NCI-H1105 (cell line): ENCODE measurements at places on chromosomes 12 and 14.
A peak's percentile ranks its signal among the peaks of the same experiment; 100 is the strongest.

- no peak for DNase-seq
These were observed 10.9 kb upstream of the ITGB7 start for GRCh38 chr12:53217931-53218307.

GRCh38 chr12:15787778-15788177 lies 1.4 kb downstream of the EPS8 start:
- DNase-seq: no peak

DNA sequence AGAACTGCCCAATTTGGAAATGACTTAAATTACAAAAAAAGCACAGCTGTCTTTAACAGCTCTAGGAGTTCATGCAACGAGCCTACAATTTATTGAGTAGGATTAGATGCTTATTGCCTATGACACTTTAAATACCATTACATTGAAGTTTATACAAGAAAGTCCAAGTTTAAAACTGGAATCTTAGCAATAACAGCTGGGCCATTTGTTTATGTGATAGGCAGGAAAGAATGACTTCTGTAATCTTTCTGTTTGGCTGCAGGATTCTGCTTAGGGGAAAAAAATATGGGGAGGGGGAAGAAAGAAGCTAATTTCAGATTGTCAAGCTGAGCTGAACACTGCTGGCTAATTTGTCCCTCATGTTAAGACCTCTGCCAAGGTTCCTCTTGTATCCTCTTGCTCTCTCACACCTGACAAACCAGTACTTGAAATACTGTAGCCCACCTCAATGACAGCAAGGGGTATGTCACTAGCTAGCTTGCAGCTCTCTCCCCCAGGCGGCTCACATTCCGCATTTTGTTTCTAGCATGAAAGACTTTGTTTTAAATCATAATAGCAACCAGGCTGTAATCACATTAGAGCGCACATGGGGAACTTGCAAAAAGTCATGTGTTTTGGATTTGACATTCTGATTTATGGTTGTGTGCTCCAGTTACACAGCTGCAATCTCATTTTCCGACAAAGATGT lies 384.8 kb downstream of the BMP4 start:
- no peak for DNase-seq

- no peak for DNase-seq
These were observed 13.6 kb downstream of the MED13L start for GRCh38 chr12:116263844-116264243.

DNA sequence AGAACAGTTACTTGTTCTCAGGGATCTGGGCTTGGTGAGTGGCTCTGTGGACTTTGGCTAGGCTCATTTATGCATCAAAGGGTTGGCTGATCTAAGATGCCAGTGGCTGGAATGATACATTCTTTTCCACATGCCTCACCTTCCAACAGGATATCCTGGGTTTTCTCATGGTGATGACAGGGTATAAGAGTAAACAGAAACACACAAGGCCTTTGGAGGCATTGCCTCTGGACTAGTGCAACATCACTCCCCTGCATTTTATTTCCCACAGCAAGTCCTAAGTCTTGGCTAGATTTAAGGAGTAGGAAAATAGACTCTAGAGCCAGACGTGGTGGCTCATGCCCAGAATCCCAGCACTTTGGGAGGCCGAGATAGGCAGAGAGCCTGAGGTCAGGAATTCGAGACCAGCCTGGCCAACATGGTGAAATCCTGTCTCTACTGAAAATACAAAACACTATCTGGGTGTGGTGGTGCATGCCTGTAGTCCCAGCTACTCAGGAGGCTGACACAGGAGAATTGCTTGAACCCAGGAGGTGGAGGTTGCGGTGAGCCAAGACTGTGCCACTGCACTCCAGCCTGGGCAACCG lies 47.9 kb downstream of the RPH3A start:
- DNase-seq: no peak

DNA sequence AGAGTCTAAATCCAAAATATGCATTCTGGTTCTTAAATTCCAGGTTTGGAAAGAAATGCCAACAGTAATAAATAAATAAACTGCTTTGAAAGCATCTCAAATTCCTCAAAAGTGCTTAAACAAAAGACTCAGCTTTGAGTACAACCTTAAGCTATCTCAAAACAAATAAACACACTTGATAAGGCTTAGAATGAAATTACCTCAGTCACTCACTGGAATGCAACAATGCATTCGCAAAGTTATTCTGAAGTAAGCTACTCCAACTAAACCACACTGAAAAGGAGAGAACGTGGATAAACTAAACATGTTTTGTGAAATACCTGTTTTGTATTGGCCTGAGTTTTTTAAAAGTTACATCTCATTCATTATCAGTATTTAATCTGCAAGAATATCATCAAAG lies 1.2 kb downstream of the SPTSSA start:
- no peak for DNase-seq

DNA sequence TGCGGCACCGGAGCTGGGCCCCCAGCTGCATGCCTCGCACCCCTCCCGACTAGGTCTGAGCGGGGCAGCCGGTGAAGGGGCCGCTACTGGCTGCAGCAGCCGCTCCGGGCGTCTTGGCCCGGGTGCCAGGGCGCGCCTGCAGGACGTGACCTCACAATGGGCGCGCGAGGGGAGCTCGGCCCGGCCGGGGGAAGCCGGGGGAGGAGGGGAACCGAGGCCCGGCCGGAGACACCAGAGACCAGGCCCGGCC lies 353 bp downstream of the BAG5 start:
- DNase-seq: no peak

- no peak for DNase-seq
These were observed 623.3 kb downstream of the C12orf50 start for GRCh38 chr12:87405918-87406317.

- DNase-seq: no peak
These were observed 323.8 kb downstream of the RAD51B start for GRCh38 chr14:68143341-68143841.

- DNase-seq: no peak
These were observed 94.3 kb upstream of the GPHB5 start for GRCh38 chr14:63413009-63413408.

DNA sequence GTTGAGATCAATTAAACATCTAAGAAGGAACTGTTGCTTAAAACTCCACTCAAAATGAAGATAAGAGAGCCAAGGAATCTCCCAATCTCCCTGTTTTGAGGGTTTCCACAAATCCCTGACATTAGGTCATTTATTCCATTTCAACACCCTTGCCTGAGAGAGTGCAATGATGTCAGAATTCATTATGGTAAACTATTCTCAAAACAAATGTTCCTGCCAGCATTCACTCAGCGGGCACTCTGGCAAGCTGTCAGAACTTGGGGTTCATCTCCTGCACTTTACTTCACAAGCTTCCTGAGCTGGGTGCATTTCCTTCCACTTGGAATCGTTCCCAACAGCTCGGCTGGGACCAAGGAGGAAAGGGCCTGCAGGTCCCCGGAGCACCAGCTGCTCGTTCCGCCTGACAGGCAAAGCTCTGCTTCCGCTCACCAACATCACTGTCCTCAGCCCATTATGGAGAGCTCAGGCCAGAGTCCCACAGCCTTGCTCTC lies 117.8 kb downstream of the TTC7B start:
- peak; percentile 5 for DNase-seq

DNA sequence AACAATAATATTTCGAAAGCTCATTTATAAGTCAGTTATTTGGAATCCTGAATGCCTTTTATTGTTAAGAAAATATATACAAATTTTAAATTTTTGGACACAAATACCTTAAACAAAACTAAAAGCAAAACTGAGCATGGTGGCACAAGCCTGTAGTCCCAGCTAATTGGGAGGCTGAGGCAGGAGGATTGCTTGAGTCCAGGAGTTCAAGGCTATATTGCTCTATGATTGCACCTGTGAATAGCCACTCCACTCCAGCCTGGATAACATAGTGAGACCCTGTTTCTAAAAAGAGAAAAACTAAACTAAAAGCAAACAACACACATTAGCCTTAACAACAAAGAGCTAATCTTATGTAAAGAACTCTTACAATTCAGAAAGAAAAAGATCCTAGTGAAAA lies 78.8 kb downstream of the SMOC1 start:
- no peak for DNase-seq

DNA sequence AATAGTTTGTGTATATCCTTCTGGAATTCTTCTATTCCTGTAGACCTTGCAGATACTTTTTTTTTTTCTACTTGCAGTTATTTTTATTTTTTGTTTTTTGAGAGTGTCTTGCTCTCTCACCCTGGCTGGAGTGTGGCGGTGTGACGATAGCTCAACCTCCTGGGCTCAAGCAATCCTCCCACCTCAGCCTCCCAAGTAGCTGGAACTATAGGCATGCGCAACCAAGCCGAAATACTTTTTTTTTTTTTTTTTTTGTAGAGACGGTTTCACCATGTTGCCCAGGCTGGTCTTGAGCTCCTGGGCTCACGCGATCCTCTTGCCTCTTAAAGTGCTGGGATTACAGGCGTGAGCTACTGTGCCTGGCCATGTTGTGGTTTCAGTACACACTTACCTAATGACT lies 10.0 kb downstream of the TULP3 start:
- no peak for DNase-seq

DNA sequence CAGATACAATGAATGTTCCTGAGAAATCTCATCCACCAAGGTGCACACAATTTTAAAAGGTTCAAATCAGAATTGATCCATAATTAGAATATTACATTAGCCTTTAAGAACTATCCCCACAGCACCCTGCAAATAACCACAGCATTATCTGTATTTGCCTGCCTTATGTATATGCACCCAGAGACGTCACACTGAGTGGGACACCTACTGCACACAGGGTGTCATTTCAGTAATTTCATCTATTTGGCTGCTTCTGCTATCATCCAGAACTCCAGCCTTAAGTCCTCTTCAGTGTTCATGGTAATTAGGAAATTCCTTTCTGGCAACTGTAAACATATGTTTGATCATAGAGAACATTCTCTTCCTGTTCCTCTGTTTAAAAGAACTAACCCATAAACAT lies 298.4 kb downstream of the SYT1 start:
- DNase-seq: no peak

- no peak for DNase-seq
These were observed 11.4 kb downstream of the GNG2 start for GRCh38 chr14:51871846-51872245.

- no peak for DNase-seq
These were observed 79.6 kb downstream of the TXNDC16 start for GRCh38 chr14:52472728-52473127.

DNA sequence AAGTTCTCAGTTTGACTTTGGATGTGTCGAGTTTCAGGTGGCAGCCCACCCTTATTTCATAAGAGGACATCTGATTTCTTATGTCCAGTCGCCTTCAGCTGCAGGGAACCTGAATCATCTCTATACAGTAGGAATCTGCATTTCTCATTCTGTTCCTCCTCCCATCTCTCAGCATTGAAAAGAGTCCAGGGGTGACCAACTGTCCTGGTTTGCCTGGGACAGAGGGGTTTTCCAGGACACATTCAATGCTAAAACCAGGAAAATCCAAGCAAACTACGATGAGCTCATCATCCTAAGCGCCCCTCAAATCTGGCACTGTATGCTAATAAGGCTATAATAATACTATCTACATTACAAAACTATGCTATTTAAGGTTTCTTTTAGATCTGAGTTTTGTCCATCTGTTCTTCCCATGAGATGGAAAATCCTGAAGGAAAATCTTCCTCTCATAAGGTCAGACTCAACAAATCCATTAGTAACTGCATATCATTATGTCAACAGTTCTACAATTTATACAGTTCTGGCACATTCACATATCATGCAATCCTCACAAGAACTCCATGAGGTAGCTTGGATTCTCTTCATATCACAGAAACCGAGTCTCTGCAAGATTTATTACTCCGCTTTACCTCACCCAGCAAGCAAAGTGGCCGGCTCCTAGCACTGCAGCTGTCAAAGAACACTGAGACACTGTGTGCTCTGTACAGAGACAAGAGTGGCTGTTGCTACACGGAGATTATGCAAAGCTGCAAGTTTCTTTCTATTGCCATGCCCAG lies 15.6 kb upstream of the CALM1 start:
- no peak for DNase-seq

GRCh38 chr12:91388573-91388972 lies 206.0 kb upstream of the DCN start:
- no peak for DNase-seq

DNA sequence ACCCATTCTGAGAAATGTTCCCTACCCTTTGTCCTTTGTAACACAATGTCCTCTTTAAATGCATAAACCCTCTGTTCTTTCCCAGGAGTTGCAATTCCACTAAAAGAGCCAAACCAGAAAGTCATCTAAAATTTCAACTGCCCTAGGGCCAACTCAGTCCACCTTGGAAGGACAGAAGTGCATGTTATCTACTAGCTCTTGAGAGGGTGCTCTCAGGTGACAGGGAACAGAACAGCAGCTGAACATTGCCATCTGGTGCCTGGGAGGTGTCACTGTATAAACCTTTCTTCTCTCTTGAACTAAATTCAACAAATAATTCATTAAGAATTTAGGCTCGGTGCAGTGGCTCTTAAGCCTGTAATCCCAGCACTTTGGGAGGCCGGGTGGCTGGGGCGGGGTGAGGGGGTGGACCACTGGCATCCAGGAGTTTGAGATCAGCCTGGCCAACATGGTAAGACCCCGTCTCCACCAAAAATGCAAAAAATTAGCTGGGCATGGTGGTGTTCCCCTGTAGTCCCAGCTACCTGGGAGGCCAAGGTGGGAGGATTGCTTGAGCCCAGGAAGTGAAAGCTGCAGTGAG lies 10.3 kb upstream of the FERMT2 start:
- DNase-seq: peak; percentile 40

GRCh38 chr12:128690641-128691040 lies 133.1 kb downstream of the SLC15A4 start:
- DNase-seq: peak; percentile 2

DNA sequence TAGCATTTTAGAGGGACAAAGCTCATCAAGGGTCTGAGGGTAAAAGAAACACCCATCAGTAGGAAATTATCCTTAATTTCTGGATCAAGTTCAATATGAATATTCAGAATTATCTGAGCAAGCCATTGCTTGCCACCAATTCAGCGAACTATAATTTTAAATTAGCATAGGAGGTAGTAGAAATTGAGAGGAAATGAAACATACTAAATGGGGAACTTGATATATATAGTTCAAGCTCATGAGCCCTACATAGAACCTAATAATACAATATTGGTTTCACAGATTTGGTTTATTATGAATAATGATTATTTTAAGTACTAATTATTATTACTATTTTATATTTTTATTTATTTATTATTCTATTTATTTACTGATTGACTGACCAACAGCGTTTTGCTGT lies 42.1 kb upstream of the GXYLT1 start:
- DNase-seq: no peak

GRCh38 chr12:111029305-111029704 lies 108.9 kb upstream of the MYL2 start:
- no peak for DNase-seq

GRCh38 chr14:62885451-62885850 lies 159.8 kb downstream of the KCNH5 start:
- DNase-seq: peak; percentile 24

GRCh38 chr12:41521872-41522379 lies 333.8 kb downstream of the PDZRN4 start:
- DNase-seq: no peak

- no peak for DNase-seq
These were observed 6.8 kb downstream of the TSPAN9 start for GRCh38 chr12:3083921-3084347.
